ENCODE measurements at places on chromosomes 3 and 15.

DNA sequence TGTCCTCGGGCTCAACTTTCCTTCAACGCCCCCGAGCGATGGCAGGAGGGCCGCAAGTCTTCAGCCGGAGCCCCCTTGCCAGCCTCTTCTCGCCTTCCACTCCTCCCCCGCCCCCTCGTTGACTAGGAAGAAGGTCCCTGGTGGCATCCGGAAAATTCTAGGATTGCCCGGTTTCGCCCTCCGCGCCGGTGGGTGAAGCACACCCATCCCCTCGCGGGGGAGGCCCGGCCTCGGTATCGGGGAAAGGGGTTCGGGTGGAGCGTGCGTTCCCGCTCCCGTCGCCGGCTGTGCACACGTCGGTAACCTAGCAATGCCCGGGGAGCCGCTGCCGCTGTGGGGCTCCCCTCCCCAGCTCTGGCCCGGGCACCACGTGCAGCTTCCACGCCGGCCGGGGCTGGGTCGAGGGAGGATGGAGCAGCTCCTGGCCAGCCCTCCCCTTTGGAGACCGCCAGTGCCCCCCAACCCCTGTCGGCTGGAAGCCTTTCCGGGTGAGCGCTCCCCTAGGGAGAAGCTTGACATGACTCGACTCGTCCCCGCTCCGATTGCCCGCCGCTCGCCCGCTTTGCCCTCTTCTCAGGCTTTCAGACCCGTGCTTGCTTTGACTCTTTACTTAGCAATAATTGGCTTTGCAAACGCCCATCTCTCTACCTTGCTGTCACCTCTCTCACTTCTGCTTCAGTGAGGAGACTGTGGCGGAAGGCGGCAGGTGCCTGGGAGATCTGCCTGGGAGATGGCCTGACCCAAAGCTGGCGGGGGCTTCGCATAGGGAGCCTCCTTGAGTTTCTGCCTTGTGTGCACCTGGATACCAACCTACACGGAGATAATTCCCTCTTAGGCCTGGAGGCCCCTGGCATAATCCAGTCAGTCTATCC is 1.3 kb downstream of the CACNA1D start:
- peak; percentile 57 for DNase-seq

DNA sequence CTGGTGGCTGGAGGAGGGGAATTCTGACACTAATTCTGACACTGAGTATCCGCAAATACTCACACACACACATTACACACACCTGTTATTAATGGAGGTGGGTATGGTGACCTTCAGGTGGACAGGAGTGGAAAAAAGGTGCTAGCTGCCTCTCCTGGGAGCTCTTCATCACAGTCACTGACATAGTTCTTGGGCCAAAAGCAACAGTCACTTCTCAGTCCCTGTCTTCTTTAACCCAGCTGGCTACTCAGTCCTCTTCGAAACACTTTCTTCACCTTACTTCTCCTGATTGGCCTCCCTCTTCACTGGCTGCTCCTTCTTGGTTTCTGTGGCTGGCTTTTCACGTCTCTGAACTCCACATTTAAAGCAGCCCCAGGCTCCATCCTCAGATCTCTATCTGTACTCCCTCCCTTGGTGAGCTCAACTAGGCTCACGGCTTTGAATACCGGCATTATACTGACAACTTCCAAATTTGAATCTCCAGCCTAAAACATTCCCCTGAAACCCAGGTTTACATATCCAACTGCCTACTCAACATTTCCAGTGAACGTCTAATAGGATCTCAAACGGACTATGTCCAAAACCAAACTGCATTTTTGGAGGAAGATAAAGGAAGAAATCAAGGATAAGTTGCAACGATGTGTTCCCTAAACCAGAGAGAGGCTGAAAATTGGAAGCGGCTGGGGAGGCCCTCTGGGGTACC is 53.2 kb upstream of the HEG1 start:
- no peak for DNase-seq

GRCh38 chr15:98796685-98797357 is 148.5 kb downstream of the IGF1R start:
- no peak for DNase-seq

- DNase-seq: no peak
Measured at GRCh38 chr3:100702082-100702979, 7.0 kb upstream of the TFG start.

DNA sequence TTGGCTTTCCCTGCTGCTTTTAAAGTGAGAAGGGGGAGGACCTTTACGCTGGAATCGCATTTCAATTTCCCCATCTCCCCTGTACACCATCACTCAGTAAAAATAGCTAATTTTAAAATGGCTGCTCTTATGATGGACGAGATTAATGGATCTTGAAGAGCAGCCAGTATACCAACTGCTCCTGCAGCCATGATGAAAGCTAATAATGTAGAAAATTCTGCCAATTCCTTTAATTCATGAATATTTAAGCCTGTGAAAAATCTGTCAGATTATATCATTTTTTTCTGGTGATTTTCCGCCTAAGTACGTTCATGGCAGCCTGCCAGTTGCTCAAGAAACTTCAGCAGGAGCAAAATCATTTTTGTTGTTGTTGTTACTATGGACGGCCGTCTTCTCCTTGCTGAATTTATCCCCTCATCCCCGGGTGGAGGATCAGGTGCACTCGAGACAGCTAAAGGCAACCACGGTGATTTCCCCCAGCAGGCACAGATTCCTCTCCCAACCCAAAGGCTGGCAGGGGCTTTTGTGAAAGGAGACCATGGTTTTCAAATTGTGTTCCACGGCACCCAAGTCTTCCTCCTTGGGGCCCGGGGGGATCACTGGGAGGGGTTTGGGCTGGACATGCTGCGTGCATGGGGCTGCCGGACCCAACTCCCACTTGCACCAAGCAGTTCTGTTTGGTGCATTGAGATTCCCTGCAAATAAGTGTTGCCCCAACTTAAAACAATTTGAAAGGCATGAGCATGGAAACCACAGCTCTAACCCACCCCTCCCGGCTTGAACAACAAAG is 289.6 kb downstream of the UACA start:
- DNase-seq: no peak

DNA sequence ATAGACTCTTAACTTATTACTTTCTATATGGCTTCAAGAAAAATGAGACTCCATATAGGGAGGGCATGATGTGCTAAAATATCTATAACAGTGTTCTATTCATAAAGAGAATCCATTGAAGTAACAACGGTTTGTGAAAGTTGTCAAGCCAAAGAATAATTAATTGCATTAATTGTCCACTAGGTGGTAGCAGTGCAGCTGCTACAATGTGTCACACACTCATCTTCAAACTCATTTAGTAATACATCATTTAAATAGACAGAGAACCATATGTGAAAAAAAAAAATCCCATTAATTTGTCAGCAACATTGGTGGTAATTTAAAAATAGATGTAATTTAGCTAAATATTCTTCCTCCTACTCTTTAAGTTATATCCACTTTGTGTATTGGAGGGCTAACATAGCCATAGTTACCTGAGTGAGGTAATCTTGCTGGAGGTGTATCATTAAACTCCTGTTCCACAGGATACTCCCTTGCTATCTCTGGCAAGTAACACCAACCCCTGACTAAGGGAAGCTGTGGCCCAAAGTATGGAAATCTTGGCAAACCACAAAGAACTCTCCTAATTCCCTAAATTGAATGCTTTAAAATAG is 3.7 kb upstream of the CPA3 start:
- no peak for DNase-seq

DNA sequence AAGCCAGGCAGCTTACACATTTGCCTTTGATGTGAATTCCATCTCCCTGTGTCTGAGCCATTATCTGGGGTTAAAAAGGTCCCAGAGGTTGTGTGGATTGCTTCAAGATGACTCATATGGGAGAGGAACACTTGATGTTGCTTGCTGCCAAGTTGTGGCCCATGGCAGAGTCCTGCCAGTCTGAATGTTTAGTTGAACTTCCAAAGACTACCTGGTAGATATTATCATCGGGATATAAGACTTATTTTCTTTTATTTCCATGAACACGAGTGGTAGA is 85.6 kb downstream of the TJP1 start:
- DNase-seq: no peak

DNA sequence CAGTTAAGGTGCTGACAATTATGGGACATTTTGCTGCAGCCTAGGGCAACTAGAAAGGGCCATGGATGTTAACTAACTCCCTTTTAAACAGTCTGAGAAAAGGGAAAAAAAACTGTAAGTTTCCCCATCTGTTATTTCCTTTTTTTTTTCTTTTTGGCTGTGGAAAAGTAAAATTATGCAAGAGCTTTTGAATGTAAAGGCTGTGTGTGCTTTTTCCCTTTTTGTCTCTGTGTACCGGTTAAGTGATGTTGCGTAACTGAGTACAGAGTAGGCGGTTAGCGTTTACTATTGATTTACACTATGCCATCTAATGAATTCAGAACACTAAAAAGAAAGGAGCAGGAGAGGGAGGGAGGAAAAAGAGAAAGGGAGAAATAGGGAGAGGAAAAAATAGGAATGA is 403.6 kb downstream of the TIGIT start:
- DNase-seq: no peak

DNA sequence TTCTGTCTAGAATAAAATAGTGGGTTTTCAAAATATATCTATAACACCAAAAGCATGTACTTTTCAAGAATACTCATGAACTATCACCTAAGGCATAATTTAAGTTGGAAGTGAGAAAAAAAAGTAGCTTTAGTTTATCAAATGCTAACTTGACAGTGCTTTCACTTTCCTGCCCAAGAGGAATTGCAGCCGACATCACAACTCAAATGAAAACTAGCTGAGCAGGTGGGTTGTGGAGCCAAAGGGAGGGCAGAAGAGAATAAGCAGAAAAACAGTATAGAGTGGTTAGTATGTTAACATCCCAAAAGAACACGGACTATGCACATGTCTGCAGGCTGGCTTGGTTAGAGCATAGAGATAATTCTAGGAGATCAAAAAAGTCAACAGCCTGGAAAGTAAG is 120.9 kb downstream of the NEDD4 start:
- no peak for DNase-seq

GRCh38 chr3:171974986-171975837 is 64.2 kb upstream of the FNDC3B start:
- DNase-seq: no peak

DNA sequence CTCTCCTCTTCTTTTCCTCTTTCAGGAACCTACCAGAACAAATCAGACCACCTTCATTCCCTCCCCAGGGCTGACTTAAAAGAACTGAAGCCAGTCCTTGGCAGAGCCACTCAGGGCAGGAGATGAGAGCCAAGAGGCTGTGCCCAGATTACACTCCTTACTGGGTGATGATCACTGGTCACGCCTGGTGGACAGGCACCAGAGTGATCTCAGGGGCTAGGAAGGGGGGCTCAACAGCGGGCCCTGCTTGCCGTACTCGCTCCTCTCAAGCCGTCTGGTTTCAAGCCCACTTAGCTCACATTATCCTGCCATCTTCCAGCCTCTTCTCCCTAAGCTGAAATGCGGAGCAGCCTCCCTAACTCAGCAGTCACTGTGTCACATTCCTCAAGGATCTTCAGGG is 1.7 kb upstream of the FAH start:
- DNase-seq: no peak

DNA sequence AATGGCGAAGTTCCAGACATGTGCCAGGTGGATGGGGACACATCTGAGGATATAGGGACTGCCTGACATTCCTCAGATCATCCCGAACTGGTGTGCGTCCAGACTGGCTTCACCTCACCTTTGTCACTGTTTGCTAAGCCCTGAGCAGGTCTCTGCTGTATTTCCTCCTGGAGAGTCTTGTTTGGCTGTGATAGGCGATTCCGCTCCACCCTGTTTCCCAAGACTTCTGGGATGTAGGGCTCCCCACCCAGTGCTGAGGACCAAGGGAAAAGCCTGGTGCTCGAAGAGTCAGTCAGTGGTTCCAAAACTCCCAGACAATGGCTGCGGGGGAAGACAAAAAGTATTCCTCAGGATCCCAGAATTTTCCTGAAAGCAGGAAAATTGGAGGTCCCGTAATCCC is 11.1 kb upstream of the FURIN start:
- no peak for DNase-seq

- no peak for DNase-seq
Measured at GRCh38 chr15:101188637-101189408, 63.0 kb downstream of the CHSY1 start.

DNA sequence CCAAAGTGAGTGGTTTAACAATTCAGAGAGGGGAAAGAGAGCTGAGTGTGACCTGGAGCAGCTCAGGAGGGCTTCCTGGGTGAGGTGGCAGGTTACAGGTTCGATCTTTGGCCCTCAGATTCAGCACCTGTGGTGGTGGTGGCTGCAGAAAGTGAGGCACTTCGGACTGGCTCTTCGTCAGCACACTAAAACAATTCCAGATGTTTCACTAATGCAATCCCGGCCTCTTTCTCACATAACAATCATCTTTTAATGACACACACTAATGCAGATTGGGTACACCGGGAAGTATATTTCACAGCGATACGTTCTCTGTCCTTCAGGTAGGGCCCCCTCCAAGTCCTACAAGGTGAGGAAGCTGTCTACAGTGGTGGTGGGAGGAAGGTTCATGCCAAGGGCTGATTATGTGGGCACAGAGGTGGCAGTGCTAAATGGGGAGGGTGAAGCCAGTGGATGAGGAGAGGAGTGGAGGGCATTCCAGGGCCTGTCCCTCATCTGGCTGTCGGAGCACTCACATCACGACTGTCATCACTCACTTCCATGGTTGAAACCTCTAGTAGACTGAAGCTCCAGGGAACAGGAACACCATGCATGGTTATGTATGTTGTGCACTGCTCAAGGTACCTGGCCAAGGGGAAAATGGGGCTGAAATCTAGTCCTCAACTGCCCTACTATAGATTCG is 171.1 kb downstream of the RAB11A start:
- DNase-seq: no peak

DNA sequence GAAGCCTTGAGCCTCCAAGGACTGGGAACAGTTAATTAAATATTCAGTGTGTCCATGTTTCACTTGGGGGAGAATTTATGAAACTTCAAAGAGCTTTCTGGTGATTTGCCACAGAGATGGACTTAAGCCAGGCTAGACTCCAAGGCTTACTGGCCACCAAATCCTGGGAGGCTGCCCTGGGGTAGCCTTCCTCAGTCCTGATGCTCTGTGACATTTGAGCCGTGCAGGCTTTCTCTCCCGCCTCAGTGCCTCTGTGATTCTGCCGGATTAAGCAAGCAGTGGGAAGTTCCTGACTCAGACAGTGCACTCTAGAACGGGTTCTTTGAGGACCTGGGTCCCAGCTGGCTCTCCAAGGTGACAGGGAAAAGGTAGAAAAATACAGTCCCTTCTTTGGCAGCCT is 314.7 kb upstream of the ICE2 start:
- no peak for DNase-seq

GRCh38 chr3:117499189-117499870 is 789.8 kb downstream of the TUSC7 start:
- DNase-seq: no peak

GRCh38 chr15:89822026-89822425 is 7.4 kb upstream of the ANPEP start:
- DNase-seq: no peak

- DNase-seq: no peak
Measured at GRCh38 chr3:87780811-87781210, 278.0 kb downstream of the CGGBP1 start.

- no peak for DNase-seq
Measured at GRCh38 chr3:55988905-55989304, 479.4 kb downstream of the ERC2 start.
